ENCODE measurements at places on chromosomes 6 and 20. TPM values are rescaled to one million over a fixed set of nuclear protein-coding genes. Genes with fewer than 3 reads are reported as not detected.

DNA sequence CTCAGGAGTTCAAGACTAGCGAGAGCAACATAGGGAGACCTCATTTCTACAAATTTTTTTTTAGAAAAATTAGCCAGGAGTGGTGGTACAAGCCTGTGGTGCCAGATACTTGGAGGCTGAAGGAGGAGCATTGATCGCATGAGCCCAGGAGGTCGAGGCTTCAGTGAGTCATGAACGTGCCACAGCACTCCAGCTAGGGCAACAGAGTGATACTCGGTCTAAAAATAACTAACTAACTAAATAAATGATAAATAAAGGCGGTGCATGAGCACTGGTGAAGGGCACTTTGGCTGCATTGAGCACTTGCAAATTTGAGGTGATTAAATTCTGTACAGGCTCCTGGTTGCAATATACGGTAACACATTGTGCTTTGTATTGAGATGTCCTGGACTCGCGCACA is 13.5 kb downstream of the HLA-A start:
- no peak for DNase-seq

DNA sequence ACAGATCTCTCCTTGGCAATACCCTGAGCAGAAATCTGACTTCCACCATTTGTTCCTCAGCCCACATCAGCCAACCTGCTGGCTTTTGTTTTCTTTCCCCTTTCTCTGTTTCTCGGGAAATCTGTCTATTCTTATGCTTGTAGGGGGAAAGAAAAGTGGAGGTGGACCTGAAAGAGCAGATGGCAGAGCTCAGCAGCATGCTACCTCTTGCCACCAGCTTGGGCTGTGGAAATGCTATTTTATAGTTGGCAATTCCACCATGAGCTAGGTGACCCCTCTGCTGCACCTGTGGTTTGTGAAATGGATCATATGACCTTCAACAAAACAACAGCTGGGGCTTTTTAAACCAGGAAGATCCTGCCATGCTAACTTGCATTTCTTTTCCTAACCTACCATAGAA is 6.8 kb upstream of the SPATS1 start:
- DNase-seq: no peak

- no peak for DNase-seq
Observed at GRCh38 chr6:161429921-161430490, 156.1 kb upstream of the AGPAT4 start.

GRCh38 chr20:7248281-7249201 is 481.1 kb downstream of the BMP2 start:
- DNase-seq: no peak

GRCh38 chr6:34457742-34458735 is 7.8 kb upstream of the PACSIN1 start:
- DNase-seq: no peak

DNA sequence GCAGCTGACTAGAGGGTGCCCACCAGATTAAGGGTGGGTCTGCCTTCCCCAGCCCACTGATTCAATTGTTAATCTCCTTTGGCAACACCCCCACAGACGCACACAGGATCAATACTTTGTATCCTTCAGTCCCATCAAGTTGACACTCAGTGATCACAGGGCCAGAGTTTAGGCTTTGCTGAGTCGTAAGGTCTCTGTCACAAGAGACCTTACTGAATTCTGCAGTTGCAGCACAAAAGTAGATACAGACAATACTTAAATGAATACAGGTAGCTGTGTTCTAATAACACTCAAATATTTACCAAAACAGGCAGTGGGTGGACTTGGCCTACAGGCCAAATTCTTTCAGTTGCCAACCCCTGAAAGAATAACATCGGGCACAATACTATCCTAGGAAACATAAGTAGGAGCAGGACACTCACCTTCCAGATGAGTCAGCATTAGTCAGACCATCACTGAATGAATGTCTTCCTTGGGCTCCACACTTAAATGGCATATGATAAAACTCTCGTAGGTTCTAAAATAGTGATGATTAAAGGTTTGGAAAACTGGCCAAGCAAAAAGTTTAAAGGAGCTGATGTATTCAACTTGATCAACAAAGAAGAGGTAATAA is 190.0 kb downstream of the UBE3D start:
- DNase-seq: peak; percentile 91

Gene INSM1
- total RNA-seq: not detected

Gene ZKSCAN3
- total RNA-seq: 6.9 TPM

GRCh38 chr6:90940812-90941481 is 354.1 kb upstream of the MAP3K7 start:
- DNase-seq: peak; percentile 80

- peak; percentile 58 for DNase-seq
Observed at GRCh38 chr6:165663377-165663735, 315 bp upstream of the PDE10A start.

GRCh38 chr20:63580796-63581461 is 6.9 kb upstream of the HELZ2 start:
- DNase-seq: peak; percentile 41

All from fibroblast of lung (primary cell).